DMS53 (cell line): ENCODE measurements at places on chromosomes 4 and X.

DNA sequence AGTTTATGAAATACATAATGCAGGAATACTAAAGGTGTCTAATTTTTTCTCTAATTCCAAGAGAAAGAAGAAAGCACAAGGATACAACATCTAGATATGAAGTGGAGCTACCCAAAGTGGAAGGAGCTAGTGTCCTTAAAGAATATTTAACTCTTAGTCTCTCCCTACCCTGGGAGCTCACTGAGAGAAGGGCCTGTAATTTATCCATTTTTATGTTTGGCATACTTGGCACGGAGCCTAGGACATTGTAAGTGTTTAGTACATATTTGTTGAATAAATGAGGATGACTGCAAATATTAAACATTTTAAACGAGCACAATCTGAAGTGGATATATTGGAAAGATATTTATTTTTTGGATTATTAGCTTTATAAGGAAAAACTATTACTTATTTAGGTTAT, 674.8 kb downstream of the IQCM start:
- DNase-seq: peak; percentile 50

DNA sequence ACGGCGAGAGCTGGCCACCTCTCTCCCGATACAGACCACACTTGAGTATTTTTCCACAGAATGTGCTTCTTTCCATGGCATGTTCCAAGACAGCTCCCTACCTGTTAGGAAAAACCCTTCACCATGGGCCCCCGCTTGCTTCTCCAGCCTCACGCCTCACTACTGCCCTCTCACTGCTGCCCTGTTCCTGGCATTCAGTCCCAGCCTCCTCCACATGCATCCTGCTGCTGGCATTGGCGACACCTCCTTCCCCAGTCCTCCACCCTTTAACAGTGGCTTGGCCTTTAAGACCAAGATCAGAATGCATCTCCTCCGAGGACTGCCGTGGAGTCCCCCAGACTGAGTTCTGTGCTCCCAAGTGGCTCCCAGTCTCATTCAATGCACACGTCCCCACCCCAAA, 10.7 kb downstream of the PNMA6F start:
- no peak for DNase-seq

DNA sequence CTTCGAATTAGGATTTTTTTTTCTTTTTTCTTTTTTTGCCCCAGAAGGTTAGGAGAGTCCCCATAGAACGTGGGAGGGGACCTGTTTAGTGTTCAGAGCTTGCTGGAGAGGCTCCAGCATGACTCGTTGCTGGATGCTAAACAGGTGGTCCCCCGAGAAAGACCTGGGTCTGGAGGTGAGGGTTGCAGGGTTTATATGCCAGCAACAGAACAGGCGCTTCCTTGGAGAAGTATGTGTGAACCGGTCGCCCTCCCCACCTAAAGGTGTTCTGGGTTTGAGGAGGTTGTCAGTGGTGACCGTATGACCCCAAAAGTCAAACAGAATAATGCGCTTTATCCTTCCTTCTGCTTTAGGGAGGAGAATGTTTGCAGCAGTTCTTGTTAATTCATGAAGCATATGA, 52.1 kb upstream of the SHOX start:
- no peak for DNase-seq

GRCh38 chr4:185201977-185202962, 1.5 kb downstream of the CFAP97 start:
- DNase-seq: no peak

DNA sequence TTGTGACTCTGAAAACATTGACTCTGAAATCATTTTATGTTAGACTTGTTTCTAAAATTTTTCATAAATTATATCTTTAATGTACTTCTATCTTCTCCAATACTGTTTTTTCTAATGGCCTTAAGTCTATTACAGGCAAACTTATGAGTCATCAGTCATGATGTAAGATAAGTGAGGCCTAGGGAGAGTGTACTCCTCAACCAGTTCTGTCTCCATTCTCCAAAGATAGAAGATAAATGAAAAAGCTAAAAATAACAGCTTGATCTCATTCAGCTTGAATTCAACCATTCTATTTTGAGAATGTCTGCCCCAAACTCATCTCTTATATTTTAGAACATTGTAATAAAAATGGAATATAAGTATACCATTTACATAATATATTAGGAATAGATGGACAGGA, 34.5 kb downstream of the STBD1 start:
- DNase-seq: peak; percentile 32

GRCh38 chrX:105608745-105609144, 213.6 kb upstream of the NRK start:
- DNase-seq: peak; percentile 32

GRCh38 chrX:40240844-40241243, 143.1 kb upstream of the BCOR start:
- no peak for DNase-seq

- no peak for DNase-seq
Observed at GRCh38 chr4:159038536-159038935, 64.3 kb upstream of the RAPGEF2 start.

- no peak for DNase-seq
Observed at GRCh38 chr4:3372933-3373465, 68.8 kb upstream of the HGFAC start.

- no peak for DNase-seq
Observed at GRCh38 chr4:1505511-1506460, 99.5 kb upstream of the NKX1-1 start.

DNA sequence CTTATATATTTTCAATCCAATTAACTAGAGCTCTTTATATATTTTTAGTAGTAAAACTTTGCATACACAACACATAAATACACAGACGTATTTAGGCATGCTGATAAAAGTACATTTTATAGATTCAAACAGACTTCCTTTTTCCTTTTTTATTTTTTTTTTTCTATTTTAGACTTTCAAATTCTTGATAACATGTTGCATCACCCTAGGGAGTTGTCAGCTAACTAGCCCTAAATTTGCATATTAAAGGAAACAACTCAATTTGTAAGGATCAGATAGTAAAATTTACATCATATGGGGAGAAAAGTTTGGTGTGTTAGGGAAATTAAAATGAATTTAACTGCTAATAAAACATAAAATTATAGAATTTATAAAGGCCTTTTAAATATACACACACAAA, 47.4 kb upstream of the APOOL start:
- no peak for DNase-seq

- DNase-seq: peak; percentile 82
Observed at GRCh38 chr4:166324321-166324720, 451.3 kb downstream of the TLL1 start.

GRCh38 chr4:17324386-17324830, 187.5 kb downstream of the QDPR start:
- DNase-seq: peak; percentile 60

DNA sequence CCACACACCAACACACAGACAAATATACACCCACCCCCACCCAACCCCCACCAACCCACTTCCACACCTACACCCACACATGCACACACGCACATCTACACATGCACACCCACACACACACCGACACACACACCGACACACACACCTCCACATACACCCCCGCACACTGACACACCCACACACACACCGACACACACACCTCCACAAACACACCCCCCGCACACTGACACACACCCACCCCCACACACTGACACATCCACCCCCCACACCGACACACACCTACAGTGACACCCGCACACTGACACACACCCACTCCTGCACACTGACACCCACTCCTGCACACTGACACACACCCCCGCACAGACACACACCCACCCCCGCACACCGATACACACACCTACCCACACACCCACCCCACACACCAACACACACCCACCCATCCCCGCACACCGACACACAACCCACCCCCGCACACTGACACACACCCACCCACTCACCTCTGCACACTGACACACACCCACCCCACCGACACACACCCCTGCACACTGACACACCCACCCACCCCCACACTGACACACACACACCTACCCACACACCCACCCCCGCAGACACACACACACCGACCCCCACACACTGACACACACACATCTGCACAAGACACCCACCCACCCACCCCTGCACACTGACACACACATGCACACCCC, 31.1 kb downstream of the FGFRL1 start:
- no peak for DNase-seq

- peak; percentile 43 for DNase-seq
Observed at GRCh38 chrX:94288325-94288724, 614.3 kb downstream of the FAM133A start.

GRCh38 chr4:13118633-13119032, 365.5 kb downstream of the RAB28 start:
- DNase-seq: peak; percentile 81

DNA sequence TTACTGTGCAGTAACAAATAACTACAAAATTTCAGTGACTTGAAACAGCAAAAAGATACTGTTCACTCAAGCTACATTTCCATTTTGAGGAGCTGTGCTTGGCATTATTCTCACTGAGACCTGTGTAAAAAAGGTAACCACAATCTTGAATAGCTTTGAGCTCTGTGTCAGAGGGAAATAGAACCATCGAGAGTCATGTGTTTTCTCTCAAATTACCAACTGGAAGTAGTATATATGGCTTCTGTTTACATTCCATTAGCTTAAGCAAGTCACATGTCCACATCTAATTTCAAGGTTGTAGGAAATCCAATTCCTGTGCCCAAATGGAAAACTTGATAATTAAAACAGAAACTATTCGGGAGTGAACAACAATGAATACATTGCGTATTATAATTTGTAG, 82.9 kb upstream of the BANK1 start:
- no peak for DNase-seq

GRCh38 chrX:124507246-124507645, 160.9 kb downstream of the SH2D1A start:
- DNase-seq: no peak

GRCh38 chr4:104492183-104492771, 2.4 kb downstream of the CXXC4 start:
- peak; percentile 56 for DNase-seq

GRCh38 chr4:16858275-16858752, 40.1 kb downstream of the LDB2 start:
- DNase-seq: no peak

- DNase-seq: no peak
Observed at GRCh38 chr4:87046121-87046551, 111.3 kb downstream of the AFF1 start.

GRCh38 chr4:70925418-70925817, 23.2 kb downstream of the MOB1B start:
- no peak for DNase-seq

GRCh38 chr4:727576-727975, 21.9 kb downstream of the PCGF3 start:
- no peak for DNase-seq

DNA sequence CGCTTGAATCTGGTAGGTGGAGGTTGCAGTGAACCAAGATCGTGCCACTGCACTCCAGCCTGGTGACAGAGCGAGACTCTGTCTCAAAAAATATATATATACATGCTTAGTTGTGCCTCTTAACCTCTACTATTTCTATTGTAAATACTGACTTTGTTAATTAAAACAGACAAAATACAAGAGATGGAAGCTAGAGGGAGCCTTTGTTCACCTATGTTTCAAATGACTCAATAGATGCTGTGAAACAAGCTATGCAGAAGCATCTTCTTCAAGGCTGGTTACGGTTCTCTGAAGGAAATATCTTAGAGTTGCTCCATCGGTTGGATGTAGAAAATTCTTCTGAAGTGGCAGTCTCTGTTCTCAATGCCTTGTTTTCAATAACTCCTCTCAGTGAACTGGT, 6.2 kb downstream of the NCAPG start:
- peak; percentile 66 for DNase-seq

GRCh38 chrX:23661671-23662070, 5.6 kb upstream of the PRDX4 start:
- no peak for DNase-seq

GRCh38 chr4:17811078-17811603, 362 bp downstream of the NCAPG start:
- peak; percentile 81 for DNase-seq

GRCh38 chr4:168474660-168475320, 5.5 kb downstream of the DDX60L start:
- DNase-seq: no peak

DNA sequence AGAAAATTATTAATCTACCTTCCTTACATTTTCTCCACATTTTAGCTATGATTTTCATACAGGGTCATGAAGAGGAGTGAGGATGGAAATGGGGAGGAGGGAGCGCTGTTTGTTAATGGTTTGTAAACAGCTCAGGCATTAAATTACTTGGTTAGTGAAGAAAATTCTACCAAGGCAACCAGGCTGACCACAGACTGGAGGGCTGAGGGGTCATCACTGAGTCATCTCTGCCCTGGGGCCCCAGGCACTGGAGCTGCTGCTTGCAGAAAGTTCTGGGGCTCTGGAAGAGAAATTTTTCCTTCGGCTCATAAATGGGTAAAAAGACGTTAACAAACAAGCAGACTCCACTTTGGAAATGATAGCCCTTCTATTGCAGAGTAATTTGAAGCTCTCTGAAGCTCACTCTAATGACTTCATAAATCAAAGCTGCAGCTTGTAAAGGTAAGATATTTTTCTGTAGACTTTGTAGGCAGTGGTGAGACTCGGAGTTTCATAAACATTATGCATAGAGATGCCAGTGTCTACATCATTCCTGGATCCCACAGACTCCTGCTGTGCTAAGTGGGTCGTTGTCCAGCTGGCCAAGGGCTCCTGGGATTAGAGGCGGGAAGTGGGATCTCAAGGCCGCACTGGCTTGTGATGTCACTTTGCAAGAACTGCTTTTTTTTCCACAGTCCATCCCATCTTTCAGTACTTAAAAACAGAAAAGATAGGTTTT, 159.6 kb downstream of the PTTG2 start:
- no peak for DNase-seq

DNA sequence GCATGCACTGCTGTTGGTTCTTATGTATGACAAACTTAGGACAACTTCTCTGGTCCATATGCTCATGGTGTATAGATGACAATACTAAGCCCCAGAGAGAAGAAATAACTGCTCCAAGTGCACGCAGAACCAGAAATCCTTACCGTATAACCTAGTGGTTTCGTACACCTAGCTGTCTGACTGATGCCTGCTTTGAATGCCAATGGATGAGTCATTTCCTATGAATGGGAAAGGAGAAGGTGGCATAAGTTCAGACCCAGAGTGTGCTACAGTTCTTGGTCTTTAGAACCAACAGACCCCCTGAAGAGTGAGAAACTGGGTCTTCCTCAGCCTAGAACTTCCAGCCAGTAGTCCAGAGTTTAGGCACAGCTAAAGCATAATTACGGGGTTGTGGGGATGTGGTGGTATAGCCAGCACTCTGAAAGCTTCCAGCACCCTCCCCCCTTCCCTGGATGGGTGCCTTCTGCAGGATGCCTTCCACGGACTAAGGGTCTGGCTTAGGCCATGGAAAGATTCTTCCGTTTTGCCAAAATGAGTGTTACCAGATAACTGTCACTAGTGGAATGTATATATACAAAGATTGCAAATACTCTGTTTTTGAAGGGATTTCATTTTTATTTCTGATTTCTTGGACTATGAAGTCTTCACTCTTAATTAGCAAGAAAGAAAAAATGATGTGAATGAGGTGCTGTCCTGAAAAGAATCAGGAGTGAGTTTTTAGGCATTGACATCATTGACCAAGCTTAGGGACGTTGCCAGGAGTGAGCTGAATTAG, 84.6 kb upstream of the PACRGL start:
- peak; percentile 11 for DNase-seq

DNA sequence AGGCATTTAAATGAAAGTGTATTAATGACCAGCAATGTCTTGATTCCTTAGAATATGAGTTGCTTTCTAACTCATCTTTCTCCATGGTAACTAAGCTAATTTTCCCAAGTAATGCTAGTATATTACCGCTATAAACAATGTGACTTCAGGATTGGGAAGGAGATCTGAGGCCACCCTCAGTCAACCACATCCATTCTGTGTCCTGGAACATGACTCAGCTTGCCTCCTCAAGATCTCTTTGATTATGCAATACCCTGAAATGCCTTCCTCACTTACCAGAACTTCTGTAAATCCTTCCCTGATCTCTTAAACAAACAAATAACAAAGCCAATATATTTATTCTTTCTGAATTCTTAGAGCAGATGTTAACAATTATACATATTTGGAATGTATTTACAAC, 1495.5 kb downstream of the PCDH18 start:
- DNase-seq: peak; percentile 34
